ENCODE measurements at places on chromosomes 11 and 22.

- DNase-seq: no peak
These were observed 169.6 kb downstream of the MAML2 start for GRCh38 chr11:96173422-96173821.

- DNase-seq: no peak
These were observed 11.5 kb downstream of the NPTXR start for GRCh38 chr22:38832005-38832978.

DNA sequence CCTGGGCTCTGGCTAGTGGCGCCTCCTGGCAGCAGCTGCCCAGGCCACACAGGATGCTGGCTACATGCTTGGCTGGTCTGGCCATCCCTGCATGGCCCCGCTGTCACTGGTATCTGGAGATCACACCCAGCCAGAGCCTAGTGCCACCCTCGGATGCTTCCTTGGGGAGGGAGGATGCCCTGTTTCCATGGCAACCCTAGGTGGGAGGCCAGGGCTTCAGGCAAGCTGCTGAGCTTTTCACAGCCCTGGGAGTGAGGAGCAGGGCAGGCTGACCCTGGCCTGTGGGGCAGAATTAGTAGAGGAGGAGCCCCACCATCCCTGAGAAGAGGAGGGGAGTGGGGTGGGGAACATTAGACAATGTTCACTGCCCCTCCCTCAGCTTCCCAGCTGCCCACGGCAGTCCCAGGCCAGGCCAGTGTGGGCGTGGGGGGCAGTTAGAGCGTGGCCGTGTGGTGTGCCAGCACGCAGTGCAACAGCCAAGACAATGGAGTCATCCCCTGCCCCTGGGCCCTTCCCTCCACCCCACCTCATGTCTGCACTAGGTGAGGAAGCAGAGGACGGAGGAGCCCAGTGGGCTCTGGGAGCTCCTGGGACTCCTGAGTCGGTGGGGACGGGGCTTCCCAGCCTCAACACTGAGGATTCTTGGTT, 50.4 kb downstream of the PARVB start:
- no peak for DNase-seq

DNA sequence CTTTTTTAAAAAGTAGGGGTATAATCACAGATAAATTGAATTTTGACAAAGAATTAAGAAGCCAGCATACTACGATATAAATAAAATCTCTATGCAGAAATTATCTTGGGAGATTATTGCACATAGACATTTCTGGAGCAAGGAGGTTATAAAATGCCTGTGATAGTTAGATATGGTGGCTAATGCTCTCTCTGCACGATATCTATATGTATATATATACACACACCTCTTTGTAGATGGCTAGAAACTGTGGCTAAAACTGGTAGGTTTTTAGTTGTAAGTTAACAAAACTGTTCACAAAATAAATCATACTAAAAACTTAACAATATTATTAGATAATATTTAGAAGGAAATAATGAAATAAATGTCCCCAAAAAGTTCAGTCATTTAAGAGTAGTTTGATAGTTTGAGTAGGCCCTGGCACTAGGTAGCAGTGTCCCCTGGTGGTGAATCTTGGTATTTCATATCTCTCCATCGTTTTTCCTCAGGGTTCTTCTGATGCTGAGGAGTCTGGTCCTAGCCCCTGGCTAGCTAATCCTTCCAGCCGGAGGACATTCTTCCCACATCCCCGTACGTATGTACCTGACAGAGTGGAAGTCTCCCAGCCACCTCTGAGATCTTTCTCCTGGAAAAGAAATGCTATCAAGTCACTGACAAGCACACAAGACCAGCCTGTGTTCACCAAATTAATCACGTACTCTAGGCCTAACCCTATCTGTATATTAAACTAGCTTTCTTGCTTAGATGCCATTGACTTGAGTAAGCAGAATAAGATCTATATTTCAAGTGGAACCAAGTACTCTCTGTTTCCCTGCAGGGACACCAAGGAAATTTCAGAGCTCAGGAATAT, 32.2 kb downstream of the ART5 start:
- no peak for DNase-seq

DNA sequence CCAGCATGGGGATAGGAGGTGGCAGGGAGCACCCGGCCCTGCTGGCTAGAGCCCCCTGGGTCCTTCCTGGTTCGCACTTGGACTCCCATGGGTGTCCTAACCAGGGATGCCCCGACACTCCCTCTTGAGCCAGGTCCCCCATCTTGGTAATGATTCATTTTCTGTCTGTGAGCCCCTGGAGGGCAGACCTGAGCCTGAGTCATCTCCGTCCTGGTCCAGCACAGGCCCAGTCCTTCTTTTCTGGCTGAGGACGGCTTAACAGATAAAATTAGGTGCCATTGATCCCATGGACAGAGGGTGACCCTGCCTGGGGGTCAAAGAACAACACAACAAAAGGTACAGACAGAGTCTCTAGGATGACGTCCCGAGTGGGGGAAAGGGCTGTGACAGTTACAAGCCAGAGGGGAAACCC, 3.5 kb downstream of the RHOD start:
- no peak for DNase-seq

DNA sequence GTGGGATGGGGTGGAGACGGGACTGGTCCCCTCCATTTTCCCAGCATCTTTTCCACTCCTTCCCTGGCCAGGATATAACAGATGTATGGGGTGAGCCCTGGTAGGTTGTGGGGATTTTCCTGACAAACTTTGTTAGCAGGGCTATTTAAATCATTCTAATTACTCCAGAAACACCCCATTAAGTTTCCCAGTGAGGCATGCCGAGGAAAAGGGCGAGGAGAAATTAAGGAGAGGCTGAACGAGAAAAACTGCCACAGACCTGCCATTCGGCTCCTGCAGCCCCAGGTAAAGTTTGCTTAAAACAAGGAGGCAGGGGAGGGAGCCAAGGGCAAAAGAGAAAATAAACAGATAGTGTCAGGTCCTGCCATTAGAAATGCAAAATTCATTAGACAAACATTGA, 428.2 kb downstream of the BUD13 start:
- no peak for DNase-seq

- no peak for DNase-seq
These were observed 599.8 kb downstream of the DLG2 start for GRCh38 chr11:85027346-85027745.

DNA sequence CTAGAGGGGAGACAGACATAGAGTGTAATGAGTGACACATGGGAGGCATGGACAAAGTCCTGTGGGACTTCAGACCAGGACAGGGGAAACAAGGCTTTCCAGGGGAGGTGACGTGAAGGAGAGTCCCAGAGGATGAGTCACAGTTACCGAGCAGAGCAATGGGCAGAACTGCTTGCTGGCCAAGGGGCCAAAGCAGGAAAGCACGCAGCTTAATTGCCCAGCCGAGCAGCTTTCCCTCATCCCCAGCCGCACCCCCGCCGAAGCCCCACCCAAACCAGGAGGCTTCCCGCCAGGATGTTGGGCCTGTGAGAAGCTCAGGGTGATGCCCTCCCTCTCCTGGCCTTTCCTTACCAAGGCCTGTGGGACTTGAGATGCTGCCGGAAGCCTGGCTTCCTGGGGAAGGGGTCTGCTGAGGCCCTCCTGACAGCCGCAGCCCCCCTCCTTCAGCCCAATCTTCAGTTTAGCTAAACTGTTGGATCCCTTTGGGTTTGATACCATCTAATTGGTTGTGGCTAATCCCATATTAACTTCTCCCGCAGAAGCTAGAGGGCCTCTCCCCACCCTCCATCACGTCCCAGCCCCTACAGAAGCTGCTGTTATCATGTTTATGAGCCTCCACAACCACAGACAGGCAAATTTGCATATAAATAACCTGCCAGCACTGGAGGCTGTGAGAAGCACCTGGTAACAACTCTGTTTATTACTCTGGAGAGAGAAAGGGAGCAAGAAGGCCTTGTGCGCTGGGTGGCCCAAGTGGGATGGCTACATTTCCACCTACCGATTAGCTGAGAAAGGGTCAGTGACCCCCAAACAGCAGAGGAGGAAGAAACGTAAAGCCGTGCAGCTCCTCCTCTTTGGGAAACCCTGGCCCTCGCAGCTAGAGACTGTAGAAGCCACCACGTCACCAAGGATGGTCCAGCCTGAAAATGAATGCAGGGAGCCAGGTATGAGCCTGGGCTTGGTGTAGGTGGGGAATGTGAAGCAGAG, 80.0 kb downstream of the TRIM29 start:
- no peak for DNase-seq

- DNase-seq: no peak
These were observed 189.8 kb downstream of the CSNK2A3 start for GRCh38 chr11:11163236-11163635.

- no peak for DNase-seq
These were observed 21.8 kb upstream of the SLC22A24 start for GRCh38 chr11:63165706-63166310.

GRCh38 chr11:16184588-16184987, 171.8 kb downstream of the SOX6 start:
- DNase-seq: no peak

DNA sequence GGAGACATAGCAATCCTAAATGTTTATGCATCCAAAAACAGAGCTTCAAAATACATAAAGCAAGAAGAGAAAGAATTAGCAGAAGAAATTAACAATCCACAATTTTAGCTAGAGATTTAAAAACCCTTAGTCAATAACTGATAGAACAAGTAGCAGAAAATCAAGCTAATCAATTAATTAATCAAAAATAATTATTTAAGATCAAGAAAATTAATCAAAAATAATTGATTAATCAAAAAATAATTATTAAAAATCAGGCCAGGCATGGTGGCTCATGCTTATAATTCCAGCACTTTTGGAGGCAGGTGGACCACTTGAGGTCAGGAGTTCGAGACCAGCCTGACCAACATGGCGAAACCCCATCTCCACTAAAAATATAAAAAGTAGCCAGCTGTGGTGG, 29.2 kb downstream of the C11orf24 start:
- DNase-seq: no peak

GRCh38 chr22:39030705-39031104, 9.8 kb downstream of the APOBEC3D start:
- DNase-seq: no peak

DNA sequence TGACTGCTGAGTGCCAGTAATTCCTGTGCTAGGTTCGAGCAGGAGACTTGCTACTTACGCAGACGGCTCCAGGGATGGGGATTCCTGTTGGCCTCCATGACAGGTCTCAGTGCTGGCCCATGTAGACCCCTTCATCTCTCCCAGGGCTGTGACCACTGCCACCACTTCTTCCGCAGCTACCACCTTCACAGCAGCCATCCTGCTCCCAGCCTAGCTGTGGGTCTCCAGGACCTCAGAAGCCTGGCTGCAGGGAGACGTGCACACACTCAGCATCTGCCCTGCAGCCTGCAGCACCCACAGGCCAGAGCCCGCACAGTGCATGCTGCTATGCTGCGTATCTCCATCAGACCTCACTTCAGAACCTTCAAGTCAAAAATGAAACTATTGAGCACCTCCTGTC, 1503.9 kb downstream of the BRD1 start:
- no peak for DNase-seq

DNA sequence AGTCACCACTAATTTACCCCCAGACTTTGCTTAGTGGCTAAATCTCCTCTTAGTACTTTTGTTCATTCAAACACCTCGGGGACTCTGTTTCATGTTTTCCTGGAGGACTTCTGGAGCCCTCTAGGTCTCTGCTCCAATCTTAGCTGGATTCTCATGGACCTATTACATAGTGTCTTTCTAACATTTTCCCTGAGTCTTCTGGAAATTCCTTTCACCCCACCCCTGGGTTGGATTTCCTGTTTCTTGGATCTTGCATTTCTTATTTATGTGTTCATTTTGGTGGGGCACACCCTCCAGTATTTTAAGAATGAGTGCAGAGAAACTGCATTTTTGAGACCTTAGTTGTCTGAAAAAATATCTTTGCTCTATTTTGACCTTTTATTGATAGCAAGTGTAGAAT, 220.1 kb downstream of the BLID start:
- DNase-seq: no peak

DNA sequence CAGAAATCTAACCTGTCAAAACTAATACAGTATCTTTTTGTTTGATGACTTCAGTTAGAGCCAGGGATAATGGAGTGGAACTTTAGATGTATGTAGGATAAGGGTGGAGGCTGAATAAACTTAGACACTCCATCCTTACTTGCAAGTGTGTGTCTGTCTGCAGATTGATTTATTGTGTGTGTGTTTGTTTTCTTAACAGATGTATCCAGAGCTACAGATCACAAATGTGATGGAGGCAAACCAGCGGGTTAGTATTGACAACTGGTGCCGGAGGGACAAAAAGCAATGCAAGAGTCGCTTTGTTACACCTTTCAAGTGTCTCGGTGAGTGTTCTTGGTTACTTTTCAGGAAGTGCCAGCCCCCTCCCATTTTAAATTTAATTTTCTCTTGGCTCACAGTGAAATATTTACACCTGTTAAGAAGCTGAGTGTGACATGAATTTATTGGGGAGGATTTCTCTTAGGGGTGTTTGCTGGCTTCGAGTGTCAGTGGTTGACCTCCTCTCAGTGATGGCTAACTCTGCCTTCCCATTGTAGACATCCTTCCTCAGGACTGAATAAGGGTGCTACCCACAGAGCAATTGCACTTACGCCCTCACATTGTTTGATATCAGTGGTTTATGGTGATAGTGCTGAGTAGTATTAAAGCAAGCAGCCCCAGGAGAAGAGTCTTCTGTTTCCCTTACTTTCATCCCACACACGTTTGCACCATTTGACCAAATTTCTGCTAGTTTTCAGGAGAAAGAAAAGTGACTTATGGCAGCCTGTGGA, 40.8 kb downstream of the APLP2 start:
- no peak for DNase-seq

GRCh38 chr22:49671331-49672013, 156.2 kb downstream of the BRD1 start:
- DNase-seq: no peak

GRCh38 chr11:2661173-2662023, 38.4 kb downstream of the KCNQ1OT1 start:
- DNase-seq: no peak

GRCh38 chr11:134460881-134461280, 48.8 kb upstream of the B3GAT1 start:
- no peak for DNase-seq

DNA sequence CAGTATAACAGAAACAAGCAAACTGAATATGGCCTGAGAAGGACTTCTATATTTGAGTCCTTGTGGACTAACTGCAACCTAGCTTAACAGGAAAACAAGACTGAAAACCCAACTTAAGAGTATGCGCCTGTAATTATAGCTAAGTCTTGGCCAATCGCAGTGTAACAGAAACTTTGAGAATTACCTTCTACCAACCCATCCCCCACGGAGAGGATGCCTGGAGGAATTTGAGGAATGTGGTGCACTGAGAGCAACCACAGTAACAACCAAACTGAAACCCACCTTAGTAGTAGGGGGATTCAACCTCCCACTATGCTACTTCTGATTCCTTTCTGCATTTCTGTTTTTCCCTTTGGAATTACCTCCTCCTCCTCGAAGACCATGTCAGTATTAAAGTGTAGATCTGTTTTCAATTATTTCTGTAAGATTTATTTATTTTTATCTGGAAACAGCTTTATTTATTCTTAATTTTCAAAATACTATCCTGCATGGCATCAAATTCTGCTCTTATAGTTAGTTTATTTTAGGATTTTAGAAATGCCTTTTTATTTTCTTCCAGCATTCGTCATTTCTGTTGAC, 393.6 kb downstream of the KCNA4 start:
- DNase-seq: no peak

- no peak for DNase-seq
These were observed 34.0 kb downstream of the IRAG1 start for GRCh38 chr11:10659339-10660216.

Measured in stimulated activated CD4-positive, alpha-beta T cell treated with anti-CD3 and anti-CD28 coated beads, Interleukin-15, amount 100 ng/mL, for 48 hours (primary cell).